ENCODE measurements at places on chromosomes 12 and 14.

DNA sequence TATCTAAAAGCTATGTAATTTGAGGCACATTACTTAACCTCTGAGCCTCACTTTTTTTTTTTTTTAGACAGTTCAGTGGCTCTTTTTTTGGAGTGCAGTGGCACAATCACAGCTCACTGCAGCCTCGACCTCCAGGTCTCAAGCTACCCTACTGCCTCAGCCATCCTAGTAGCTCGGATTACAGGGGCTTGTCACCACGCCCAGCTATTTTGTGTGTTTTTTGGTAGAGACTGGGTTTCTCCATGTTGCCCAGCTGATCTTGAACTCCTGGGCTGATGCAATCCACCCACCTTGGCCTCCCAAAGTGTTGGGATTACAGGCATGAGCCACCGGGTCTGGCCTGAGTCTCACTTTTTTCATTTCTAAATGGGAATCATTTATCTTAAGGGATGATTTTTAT lies 192.0 kb upstream of the PDZRN4 start:
- DNase-seq = no peak

- no peak for DNase-seq
These were observed 331.4 kb downstream of the BCAT1 start for GRCh38 chr12:24617471-24617870.

- no peak for DNase-seq
These were observed 89.9 kb downstream of the ADAMTS20 start for GRCh38 chr12:43462080-43462479.

- no peak for DNase-seq
These were observed 143.6 kb downstream of the PAWR start for GRCh38 chr12:79547044-79547734.

GRCh38 chr12:67042697-67043131 lies 226.4 kb upstream of the CAND1 start:
- DNase-seq = peak; percentile 77

DNA sequence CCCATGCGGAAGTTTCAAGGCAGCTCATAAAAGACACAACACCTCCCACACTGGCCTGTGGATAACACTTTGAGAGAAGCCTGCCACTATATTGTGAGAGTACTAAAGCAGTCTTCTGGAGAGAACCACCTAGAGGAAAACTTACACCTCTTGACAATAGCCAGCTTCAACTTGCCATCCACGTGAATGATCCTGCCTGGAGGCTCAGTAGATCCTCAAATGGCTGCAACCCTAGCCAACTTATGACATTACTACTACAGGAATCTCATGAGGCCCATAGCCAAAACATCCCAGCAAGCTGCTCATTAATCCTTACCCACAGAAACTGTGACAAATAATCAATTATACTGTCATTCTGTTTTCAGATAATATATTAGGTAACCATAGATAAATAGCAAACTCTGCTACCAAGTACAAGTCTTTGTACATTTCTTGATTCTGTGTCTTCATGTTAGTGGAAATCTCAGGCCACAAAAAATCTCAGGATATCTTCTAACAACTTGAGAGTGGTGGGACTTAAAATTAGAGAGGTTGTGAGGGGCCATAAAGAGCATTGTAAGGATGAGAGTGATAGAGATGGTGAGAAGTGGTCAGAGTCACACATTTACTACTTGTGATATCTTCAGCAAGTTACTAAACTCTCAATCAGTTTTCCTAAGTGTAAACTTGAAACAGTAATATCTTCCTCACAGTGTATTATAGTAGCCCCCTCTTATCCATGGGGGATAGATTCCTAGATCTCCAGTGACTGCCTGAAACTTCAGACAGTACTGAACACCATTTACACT lies 368.0 kb downstream of the C12orf50 start:
- DNase-seq = no peak
